ENCODE measurements at places on chromosomes 16 and 17.

- no peak for DNase-seq
Measured at GRCh38 chr17:19610311-19610710, 38.2 kb upstream of the ALDH3A2 start.

DNA sequence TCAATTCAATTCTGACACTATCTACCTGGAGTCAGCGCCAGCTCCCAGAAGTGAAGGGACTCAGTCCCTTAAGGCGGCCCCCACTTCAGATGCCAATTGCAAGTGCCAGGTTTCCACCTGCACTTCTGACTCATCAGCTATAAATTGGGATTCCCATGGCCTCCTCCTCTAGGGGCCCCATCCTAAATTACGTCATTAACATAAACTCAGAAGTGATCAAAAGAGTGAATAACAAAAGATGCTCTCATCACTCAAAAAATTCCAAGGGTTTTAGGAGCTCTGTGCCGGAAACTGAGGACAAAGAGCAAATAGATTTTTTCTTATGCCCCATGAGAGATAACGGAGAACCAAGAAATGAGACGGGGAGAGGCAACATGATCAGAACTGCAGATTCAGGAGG lies 148.6 kb upstream of the IRX6 start:
- DNase-seq = no peak

DNA sequence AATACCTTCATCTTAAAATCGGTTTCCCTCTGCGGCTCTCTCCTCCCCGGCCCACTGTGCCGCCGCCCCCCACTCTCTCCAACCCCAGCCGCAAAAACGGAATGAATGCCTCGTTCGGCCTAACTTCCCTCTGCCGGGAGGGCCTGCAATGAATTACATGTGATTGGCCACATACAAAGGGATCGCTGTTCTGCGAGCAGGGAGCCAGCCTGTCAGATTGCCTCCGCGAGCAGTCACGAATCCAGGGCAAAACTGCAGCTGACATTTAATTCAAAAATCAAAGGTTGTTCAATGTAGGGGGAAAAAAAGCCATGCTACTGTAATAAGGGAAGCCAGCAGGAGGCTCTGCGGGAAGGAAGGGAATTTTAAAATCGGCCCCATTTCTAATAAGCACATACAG lies 84.9 kb downstream of the TBC1D16 start:
- DNase-seq = no peak

- no peak for DNase-seq
Measured at GRCh38 chr17:30203471-30203981, 32.0 kb downstream of the SLC6A4 start.

DNA sequence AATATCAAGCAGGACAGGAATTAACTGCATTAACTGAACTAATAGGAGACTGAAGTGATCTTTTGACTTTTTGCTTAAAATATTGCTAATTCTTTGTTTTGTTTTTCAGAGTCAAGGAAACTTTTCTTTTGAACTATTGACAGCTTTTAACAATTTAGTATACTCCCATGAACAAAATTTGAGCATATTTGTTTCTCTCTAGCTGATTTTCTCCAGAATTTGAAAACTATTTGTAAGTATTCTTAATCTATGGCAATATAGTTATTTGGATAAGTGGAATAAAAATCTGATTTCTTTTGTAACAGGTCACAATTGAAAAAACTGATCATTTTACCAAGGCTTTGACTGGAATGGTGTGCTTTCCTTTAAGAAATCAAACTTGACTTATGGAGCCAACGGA lies 7.0 kb upstream of the SCPEP1 start:
- DNase-seq = no peak

DNA sequence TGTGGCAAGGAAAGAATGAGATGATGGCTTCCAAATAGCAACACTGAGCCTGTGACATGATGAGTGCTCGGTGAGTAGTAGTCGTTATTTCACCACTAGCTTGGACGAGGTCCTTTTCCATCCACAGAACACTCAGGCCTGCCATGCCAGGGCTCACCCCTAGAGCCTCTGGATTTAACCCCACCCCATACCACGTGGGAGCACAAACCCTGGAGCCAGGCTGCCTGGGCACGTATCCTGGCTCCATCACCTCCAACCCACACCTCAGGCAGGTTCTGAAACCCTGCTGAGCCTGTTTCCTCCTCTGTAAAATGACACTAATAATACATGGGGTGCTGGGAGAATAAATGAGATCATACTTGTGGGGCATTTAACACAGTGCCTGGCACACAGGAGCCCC lies 192.4 kb downstream of the KATNIP start:
- no peak for DNase-seq

DNA sequence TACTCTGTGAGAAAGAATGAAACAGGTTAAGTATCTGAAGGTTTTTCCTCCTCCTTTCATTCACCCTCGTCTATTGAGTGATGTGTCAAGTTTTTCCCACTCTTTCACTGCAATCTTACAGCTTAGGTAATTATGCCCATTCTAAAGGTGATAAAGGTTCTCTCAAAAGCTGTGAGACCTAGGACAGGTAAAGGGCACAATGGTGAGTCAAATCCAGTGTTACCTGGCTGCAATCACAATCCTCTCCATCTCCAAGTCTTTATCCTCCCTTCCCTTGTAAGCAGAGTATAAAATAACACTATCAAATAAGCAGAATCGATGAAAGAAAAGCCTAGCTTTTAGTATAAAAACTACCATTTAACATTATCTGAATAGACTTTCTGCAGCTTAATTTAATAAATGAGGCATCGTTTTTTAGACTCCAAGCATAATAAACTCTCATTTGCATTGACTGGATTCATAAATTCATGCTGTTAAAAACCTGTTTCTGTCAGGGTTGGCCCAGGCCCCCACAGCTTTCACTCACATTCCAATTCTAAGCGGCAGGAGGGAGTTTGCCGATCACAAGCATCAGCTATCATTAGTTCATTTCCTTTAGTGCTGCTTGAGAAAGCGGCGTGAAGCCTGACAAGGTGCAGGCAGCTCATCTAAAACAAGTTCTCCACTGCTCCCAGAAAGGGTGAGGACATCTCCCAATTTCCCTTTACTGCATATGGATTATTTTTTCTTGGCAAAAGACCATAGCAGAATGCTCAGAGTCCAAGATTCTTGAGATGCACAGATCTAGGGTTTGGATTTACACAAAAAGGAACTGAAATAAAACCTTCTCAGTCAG lies 67.8 kb downstream of the CDH8 start:
- no peak for DNase-seq

- no peak for DNase-seq
Measured at GRCh38 chr16:14011846-14012245, 59.3 kb upstream of the MRTFB start.

- no peak for DNase-seq
Measured at GRCh38 chr17:80785477-80786178, 206.0 kb upstream of the CHMP6 start.

GRCh38 chr17:31595076-31595475 lies 203.6 kb downstream of the RAB11FIP4 start:
- no peak for DNase-seq

DNA sequence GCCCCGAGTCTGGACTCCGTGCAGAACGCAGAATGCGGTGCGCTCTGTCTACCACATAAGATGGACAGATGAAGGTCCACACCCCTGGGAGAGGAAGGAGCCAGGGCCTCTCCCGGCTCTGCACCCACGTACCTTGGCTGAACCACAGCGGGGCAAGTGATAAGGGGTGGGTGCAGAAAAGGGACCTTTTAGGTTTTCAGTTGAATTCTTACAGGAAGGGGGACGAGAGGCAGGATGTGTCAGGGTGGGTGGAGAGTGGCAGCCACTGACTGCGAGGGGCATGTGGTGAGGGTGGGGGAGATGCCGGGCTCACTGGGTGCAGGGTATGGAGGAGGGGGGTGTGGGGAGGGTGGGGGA lies 372 bp downstream of the CD300A start:
- no peak for DNase-seq

GRCh38 chr17:2594722-2595599 lies 1.5 kb downstream of the PAFAH1B1 start:
- DNase-seq = no peak
